ENCODE measurements at places on chromosomes 6 and 20.

DNA sequence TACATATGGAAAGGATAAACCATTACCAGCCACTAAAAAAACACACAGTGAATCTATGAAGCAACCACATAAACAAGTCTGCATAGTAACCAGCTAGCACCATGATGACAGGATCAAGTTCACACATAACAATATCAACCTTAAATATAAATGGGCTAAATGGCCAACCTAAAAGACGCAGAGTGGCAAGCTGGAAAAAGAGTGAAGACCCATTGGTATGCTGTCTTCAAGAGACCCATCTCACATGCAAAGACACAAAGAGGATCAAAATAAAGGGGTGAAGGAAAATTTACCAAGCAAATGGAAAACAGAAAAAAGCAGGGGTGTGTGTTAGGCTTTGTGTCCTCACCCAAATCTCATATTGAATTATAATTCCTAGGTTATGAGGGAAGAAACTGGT is 909.2 kb downstream of the EPHA7 start:
- no peak for DNase-seq

GRCh38 chr6:140538926-140539325 is 1164.5 kb upstream of the CITED2 start:
- no peak for DNase-seq

- DNase-seq: no peak
Measured at GRCh38 chr20:63172726-63173125, 43.2 kb downstream of the YTHDF1 start.

DNA sequence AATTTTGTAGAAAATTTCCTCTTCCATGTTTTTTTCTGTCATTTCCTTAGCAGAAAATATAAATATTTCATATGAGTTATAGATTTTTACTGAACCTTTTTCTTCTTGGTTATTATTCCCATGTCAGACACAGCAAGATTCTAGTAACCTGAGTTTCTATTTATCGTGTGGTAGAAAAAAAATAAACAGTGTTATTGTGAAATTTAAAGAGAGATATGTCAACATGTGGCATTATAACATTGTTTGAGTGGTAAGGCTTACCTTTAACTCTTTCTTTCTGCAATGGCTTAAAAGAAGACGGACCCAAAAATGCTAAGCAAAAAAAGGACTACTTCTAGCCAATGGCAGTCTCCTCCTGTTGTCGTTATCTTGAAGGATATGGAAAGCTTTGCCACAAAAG is 18.9 kb downstream of the ORC3 start:
- DNase-seq: no peak

DNA sequence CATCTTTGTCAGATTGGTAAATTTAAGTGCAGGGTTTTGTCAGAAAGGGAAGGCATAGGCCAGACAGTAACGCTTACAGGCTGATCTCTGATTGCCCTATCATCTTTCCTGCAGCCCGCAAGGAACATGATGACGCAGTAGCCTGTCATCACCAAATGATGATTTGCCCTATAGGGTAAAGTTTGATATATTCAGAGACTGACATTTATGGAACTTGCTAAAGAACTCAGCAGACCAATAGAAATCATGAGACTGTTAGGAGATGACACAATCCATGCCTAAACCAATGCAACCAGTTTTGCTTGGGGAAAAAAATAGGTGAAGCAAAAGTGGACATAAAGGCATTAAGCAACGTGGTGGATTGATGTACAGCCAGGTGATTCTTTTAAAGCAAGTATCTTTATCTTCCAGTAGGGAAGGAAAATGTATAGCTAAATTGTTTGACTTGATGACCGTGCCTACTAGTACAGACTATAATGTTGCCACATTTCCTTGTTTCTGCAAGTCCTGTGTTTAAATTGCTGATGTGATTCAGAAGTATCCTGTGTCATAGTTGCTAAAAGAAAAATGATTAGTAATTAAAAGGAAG is 2.4 kb downstream of the NUS1 start:
- no peak for DNase-seq

DNA sequence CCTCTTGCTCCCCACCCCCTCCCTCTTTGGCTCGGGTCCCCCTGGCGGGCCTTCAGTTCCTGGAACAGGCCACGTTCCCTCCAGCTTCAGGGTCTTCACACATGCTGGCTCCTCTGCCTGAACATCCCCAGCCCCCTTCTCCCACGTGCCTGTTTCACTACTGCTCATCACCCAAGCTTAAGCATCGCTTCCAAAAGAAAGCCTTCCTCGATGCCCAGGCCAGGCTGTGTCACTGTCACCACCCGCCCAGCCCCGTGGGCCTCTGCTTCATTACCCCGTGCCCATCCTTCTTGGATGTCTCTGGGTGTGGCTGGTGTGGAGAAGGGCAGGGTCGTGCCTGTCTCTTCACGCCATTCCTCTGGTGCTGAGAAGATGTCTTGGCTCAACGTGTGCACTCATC is 2.8 kb downstream of the DLGAP4 start:
- no peak for DNase-seq

GRCh38 chr6:130037207-130037811 is 18.9 kb downstream of the L3MBTL3 start:
- no peak for DNase-seq

GRCh38 chr20:18585134-18585533 is 2.7 kb upstream of the DTD1 start:
- DNase-seq: no peak

- DNase-seq: no peak
Measured at GRCh38 chr6:110714143-110714542, 101.1 kb downstream of the CDK19 start.

- no peak for DNase-seq
Measured at GRCh38 chr6:2635911-2636310, 114.8 kb downstream of the MYLK4 start.

DNA sequence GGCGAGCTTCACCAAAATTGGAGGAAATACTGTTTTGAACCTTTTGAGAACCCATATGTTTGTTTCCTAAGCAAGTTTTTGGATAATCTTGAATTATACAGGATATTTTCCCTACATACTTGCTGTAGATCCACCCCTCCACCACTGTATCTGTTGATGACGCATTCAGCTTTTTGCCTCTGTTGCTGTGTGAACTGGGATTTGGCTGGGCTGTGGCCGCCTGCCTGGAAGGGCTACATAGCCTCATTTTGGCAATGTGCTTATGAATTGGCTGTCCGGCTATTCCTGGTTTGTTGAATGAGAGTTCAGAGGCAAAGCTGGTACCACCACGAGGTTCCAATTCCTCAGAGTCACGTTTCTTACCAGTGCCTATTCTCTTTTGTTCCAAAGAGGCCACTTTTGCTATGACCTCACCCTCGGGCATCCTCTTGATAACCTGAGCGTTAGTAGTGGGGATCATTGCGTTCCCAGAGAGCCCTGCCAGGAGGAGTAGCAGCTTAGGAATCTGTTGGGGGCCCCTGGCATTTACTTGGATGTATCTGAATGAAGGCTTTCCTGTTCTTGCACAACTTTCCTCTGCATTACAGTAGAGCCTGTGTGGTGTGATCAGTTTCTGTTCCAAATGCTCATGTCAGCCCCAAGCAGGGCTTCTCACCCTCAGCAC is 6.4 kb downstream of the FAM83D start:
- DNase-seq: no peak

DNA sequence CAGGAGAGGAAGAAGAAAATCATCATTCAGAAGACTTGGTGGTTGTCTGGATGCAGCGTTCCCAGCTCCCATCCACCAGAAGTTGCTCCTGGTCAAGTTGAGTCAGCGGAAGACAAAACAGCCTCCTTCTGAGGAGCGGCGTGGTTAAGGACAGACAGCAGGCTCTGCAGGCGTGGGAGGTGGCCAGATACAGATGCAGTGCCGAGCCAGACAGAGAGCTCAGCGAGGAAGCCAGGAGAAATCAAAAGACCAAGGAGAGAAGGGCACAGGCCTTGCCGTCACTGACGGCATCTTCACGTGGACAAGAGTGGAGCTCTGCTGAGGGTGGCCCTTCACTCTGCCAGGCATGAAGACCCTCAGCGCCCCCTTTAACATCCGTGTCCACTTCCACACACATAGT is 158.5 kb downstream of the THBS2 start:
- no peak for DNase-seq

GRCh38 chr20:10558635-10559187 is 115.1 kb downstream of the JAG1 start:
- no peak for DNase-seq

- no peak for DNase-seq
Measured at GRCh38 chr20:62943396-62943795, 5.4 kb downstream of the GID8 start.

DNA sequence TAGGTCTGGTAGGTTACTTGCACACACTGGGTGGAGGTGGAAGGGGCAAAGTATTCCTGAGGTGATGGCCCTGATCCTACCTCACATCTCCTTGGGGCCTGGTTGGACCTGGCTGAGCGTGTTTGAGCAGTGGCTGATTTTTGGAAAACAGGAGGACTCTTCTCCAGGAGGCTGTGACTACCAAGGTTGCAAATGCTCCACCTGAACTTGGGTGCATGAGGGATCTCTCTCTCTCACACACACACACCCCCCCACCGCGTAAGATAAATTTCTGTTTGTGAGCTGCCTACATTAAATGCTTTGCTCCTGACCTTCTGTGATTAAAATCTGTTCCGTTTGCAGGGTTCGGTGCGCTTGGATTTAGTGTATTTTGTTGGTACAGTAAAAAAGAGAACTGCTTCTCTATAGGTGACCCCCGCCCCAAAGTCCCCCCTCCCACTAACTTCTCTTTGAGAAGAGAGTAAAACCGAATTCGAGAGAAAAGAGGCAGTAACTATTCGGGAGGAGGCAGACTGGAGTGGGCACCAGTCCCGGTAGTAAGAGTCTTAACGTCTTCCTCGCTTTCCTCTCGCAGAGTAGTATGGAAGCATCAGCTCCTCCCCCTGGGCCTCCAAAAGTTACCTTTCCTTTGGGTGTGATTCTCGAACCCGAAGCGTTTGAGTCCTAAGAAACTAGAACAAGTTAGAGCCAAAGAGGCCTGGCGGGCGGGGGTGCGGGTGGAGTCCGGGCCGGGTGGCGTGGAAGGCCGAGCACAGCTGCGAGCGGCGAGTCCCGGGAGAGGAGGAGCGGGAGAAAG is 585 bp upstream of the DSE start:
- DNase-seq: no peak

DNA sequence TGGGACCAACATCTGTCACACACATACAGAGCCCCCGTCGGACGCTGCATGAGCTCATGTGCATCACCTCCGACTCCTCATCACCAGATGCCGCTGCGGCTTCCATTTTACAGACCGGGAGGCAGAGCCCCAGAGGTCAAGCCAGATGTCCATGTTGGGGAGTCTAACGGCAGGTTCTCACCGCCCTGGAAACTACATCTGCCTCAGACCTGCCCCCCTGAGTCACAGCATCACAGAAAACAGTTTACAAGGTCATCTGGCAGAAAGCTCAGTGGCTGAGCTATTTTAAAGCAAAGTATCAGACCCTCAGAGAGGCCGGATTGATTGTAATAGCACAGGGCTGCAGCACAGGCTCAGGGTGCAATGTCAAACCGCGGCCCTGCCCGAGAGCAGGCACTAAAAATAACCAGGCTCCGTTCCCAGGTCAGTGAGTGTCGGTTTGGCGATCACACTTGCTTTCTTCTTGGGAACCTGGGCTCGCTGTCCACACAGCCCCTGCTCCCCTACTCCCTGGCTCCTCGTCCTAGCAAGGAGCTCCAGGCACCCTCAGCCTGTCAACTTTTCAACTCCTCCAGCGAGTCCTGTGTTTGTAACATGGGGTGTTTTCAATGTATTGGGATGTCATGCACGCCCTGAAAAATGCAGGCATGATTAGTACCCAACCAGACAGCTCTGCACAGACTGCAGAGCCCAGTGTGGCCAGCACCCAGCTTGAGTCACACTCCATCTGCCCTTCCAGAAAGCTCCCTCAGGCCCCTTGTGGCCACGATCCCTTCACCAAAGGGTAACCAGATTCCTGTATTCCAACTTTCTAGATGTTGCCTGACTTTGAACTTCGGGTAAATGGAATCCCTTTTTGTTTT is 264.5 kb downstream of the CDH4 start:
- DNase-seq: no peak

DNA sequence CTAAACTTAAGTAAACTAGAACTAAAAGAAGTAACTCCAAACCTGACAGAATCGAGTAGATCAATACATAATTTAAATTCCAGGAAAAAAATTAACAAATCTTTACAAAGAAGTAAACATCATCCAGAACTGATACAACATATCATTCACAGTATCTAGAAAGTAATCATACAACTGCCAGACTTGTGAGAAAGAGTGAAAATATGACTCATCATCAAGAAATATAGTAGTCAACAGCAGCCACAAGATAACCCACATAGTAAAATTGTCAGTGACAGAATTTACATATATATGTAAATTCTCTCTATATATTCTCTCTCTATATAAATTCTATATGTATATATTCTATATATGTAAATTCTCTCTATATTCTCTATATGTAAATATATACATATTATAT is 242.8 kb upstream of the RGS17 start:
- no peak for DNase-seq

DNA sequence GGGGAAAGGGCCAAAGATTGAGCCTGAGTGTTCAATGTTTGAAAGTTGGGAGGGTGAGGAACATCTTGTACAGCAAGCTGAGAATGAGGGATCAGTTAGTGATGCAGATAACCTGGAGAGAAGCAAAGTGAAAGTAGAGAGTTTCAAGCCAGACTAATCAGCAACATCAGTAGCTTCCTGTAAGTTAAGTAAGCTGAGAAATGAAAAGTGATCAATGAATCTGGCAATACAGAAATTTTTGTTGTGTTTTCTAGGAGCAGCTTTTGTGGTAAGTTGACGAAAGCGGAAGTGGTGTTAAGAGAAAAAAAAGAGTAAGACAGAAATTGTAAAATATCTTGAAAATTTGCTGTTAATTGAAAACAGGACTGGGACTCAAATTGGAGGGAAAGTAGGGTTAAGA is 855.5 kb upstream of the MAP3K7 start:
- no peak for DNase-seq
